ENCODE measurements at places on chromosomes 11 and 22. TPM values are rescaled to one million over a fixed set of nuclear protein-coding genes. Genes with fewer than 3 reads are reported as not detected.

Gene C11orf71
- total RNA-seq: 2.9 TPM

Gene XNDC1N
- total RNA-seq: 9.1 TPM

Gene SVIP
- total RNA-seq: 2.6 TPM

Gene CDPF1
- total RNA-seq: 16.8 TPM

Gene MIF
- 161 TPM for total RNA-seq

Gene MAP4K2
- 10.8 TPM for total RNA-seq

Gene AGBL2
- 1.3 TPM for total RNA-seq

Gene ACTN3
- total RNA-seq: not detected

Gene MAJIN
- not detected for total RNA-seq

Gene ANGPTL5
- total RNA-seq: not detected

Gene TEX12
- 0.32 TPM for total RNA-seq

Gene CAPN5
- total RNA-seq: 14.7 TPM

Gene SLC25A18
- total RNA-seq: 0.32 TPM

Gene LRRC74B
- total RNA-seq: not detected

Gene XKR3
- not detected for total RNA-seq

Gene LRRN4CL
- 15.5 TPM for total RNA-seq

Gene MN1
- total RNA-seq: 3.9 TPM

Gene OR5B21
- not detected for total RNA-seq

Gene JHY
- total RNA-seq: 4.5 TPM

Gene NFAM1
- not detected for total RNA-seq

Gene OR52L1
- not detected for total RNA-seq

Gene ART1
- not detected for total RNA-seq

Gene OR52J3
- total RNA-seq: not detected

Gene SEPTIN3
- under 0.01 TPM for total RNA-seq

Gene CXCR5
- not detected for total RNA-seq

Gene INCENP
- 26.7 TPM for total RNA-seq

Gene WNT7B
- total RNA-seq: 0.64 TPM

Gene RASD2
- total RNA-seq: not detected

Gene SCGB1C1
- total RNA-seq: not detected

Gene USH1C
- total RNA-seq: not detected

Gene MRGPRX4
- total RNA-seq: not detected

Gene CCDC157
- 2.6 TPM for total RNA-seq

Gene NEFH
- 0.32 TPM for total RNA-seq

Gene SLC6A5
- total RNA-seq: not detected

Gene SMPD1
- 35.0 TPM for total RNA-seq

Gene PELI3
- total RNA-seq: 10.8 TPM

Gene DCDC1
- under 0.01 TPM for total RNA-seq

Gene PACSIN3
- total RNA-seq: 39.3 TPM

Gene GP1BB
- 0.86 TPM for total RNA-seq

Gene IGLL1
- total RNA-seq: not detected

Gene SLC22A6
- total RNA-seq: not detected

Gene TOMT
- not detected for total RNA-seq

Gene FJX1
- total RNA-seq: 89.8 TPM

Gene CARNS1
- not detected for total RNA-seq

Gene MISFA
- total RNA-seq: under 0.01 TPM

Gene KDM4F
- total RNA-seq: not detected

Gene CCDC117
- total RNA-seq: 21.6 TPM
